ENCODE measurements at places on chromosomes 2 and 18.

GRCh38 chr2:205688417-205689200 lies 6.3 kb downstream of the NRP2 start:
- no peak for DNase-seq

- peak; percentile 53 for DNase-seq
Observed at GRCh38 chr2:237299906-237300305, 114.1 kb downstream of the COL6A3 start.

DNA sequence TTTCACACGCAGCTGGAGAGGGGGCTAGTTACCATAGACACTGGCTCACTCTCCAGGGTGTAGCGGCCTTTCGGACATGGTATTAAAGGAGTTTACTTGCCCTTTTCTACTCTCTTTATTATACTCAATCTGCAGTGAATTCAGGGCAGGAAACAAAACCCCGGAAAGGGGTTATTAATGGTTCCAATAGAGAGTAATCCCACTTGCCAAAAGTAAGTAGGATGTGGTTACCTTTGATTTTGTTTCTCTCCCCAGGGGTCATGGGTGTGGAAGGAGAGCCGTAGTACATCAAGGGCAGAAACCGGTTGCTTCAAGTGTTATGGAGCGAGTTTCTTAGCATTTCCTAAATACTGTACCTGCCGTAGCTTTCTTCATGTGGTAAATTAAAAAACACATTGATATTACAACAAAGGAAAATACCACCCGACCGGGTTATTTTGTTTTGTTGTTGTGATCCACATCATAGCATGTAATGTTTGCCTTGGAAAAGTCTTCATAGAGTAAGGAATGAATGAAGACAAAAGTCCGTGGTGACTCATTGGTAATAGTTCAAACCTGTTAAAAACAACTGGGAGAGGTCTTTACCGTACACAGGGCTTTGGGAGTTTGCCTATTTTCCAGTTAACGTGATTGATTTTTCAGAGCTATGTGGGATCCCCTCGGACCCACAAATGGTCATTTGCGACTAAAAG lies 71.5 kb downstream of the SLC4A3 start:
- no peak for DNase-seq

GRCh38 chr18:52343138-52343537 lies 3.1 kb downstream of the DCC start:
- no peak for DNase-seq

GRCh38 chr18:5895299-5895875 lies at the start of gene TMEM200C:
Gene TMEM200C, minus strand, starts transcription at chr18:5895522. Its CDS starts 3,459 bp downstream, at chr18:5892063.
- peak; percentile 63 for DNase-seq

- no peak for DNase-seq
Observed at GRCh38 chr2:65716698-65717097, 284.3 kb upstream of the SPRED2 start.

DNA sequence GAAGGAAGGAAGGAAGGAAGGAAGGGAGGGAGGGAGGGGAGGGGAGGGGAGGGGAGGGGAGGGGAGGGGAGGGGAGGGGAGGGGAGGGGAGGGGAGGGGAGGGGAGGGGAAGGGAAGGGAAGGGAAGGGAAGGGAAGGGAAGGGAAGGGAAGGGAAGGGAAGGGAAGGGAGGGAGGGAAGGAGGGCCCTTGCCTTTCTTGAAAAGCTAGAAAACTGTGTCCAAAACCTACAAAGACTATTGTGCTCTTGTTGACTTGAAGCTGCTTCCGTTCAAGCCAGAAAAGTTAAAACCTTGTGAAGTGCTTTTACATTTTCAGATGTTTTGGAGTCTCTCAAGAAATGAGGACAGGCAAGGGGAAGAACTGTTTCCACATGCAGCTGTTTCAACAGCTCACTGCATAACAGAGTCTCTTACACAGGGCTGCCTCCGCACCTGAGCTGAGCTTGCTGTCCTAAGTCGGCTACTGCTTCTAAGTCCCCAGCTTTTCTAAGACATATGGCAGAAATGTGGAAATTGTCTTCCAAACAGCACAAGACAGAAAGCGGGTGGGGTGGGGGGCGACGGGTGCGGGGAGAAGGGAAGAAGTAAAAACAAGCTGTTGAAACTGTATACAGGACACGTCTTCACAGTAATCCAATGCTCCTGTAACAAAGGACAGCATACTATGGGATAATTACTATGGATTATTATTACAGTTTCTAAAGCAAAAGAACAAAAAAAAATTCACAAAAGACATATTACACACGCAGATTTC lies 46.1 kb downstream of the BCL11A start:
- DNase-seq, result no peak

GRCh38 chr2:128732976-128733431 lies 414.3 kb upstream of the HS6ST1 start:
- DNase-seq, result peak; percentile 52

- no peak for DNase-seq
Observed at GRCh38 chr2:197240421-197241041, 70.0 kb downstream of the ANKRD44 start.

GRCh38 chr2:28639836-28640235 lies 111.8 kb upstream of the PPP1CB start:
- no peak for DNase-seq

Measured in AG08396 (cell line).